ENCODE measurements at places on chromosomes 12 and 14.

GRCh38 chr14:90490720-90491050 is 93.9 kb downstream of the CALM1 start:
- no peak for DNase-seq

GRCh38 chr12:30755395-30755762 is 628 bp upstream of the CAPRIN2 start:
- DNase-seq = no peak

DNA sequence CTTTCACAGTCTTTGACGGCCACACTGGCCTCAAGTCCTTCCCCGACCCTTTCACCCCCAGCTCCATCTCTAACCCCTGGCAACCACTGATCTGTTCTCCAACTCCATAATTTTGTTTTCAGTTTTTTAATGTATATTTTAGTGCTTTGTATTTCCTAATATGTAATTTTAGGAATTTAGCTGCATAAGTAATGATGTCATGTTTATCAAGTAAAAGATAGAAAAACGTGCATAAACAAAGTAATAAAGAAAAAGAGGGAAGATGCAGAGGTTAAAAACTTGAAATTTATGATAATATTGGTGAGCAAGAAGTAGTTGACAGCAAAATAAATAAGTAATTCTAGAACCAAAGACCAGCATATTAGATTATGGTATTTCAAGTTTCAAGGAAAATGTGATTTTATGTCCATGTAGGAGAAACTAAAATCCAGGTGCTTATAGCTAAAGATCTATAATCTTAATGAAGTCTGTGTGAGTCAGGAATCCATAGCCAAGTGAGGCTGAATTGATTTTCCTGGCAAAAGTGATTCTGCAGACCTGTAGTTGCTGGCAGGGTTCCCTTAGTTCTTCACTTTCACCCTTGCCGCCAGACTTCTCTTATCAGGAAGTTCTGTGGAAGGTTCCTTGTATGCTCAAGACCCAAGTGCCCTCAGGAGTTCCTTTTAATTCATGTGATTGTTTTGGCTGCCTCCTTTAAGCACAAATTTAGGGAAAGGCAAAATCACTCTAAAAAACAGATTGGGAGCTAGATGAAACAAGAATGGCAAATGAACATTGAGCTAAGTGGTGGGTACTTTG is 24.4 kb downstream of the FBXW8 start:
- no peak for DNase-seq

DNA sequence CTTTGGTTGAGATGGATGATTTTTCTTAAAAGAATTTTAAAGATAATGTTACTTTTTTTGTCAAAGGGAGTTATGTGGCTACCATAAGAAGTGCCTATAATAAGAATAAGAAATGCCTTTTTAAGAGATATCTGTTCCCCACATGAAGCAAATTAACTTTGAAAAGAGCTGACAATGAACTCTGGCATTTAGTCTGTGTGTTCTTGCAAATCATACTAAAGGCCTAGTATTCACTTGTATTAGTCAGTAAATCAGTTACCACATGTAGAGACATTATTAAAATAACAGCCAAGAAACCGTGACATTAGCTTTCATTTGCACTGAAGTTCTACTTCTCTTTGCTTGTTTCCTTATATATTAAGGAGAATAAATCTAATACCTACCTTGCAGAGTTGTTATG is 296.3 kb downstream of the CCDC91 start:
- no peak for DNase-seq

DNA sequence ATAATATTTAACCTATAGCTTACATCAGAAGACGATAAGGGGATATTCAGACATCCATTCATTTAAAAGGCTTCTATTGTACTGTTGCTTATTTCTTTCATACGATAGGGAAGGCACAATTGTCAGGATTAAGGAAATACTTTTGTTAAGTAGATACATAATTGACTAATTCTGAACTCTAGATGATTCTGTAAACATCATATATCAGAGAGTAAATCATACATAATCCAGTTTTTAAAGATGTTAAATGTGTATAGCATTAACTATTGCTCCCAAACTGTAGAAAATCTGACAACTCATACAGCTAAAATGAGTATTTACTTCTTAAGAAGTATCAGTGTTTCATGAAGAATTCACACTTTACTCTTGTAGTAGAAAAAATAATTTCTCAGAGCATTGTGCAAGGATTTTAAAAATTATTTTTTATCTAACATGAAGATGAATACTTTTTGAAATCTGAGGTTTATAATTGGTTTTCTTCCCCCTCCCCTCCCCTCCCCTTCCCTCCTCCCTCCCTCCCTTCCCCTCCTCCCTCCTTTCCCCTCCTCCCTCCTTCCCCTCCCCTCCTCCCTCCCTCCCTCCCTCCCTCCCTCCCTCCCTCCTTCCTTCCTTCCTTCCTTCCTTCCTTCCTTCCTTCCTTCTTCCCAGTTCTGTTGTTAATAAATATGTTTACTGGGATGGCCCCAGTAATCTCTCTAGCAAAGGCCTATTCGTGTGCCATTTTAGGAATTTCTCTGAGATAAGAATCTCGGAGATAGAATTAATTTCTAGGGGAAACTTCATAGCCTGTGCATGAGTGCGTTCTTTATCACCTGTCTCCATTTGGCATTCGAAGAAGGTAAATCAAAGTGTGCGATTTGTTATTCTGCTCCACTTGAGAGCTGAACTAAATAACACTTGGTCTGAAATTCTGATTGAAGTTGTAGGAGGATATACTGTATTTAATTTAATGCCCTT is 2.3 kb downstream of the NPAS3 start:
- no peak for DNase-seq

DNA sequence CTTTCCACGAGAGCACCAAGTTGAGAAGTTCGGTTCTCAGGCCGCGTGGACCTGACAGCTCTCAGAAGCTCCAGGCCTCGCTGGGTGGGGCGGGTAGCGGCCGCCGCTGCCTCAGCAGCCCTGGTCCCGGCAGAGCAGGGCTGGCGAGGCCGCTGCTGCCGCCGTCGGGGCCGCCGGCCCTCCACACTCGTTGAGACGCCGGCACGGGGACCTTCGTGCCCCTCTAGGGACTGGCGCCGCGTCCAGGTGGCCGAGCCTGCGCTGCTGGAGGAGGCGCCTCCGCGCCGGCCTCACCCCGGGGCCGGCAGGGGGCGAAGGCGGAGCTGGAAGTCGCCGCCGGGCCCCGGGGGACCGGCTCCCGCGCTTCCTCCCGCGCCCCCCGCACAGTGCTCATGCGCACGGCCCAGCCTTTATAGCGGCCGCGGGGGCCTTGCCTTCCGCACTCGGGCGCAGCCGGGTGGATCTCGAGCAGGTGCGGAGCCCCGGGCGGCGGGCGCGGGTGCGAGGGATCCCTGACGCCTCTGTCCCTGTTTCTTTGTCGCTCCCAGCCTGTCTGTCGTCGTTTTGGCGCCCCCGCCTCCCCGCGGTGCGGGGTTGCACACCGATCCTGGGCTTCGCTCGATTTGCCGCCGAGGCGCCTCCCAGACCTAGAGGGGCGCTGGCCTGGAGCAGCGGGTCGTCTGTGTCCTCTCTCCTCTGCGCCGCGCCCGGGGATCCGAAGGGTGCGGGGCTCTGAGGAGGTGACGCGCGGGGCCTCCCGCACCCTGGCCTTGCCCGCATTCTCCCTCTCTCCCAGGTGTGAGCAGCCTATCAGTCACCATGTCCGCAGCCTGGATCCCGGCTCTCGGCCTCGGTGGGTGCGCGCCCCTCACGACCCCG is at the start of gene COCH:
COCH (plus strand) TSS at position 440 of the 879 bp plus-strand sequence; CDS start at position 820, 380 bp downstream.
- no peak for DNase-seq

DNA sequence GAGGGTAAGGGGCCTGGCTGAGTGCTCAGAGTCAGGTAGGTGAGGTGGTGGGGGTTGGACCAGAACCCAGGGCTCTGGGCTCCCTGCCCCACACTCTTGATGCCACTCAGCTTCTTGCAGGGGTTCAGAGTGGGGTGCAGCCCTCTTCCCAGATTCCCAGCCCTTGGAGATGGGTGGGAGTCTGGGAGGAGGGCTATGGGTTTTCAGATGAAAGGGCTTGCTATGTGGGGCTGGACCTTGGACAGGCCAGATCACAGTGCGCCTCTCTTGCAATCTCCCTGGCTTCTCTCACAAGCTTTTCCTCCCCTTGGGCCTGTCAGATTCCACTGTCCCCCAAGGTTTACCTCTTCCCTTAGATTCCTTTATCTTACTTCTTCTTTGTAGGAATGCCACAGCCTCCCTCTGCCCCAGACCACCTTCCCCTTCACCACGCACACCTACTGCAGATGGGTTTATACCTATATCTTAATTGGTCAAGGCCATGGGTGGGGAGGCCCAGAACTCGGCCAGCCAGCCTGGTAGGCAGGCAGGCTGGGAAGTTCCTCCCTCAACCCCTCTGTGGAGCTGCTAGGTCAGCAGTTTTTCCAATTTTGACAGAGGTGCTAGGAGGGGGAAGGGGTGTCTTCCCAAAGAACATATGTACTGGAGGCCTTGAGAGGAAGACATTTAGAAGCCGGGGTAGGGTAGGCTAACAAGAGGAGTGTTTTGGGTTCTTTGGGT is 1.4 kb downstream of the NYNRIN start:
- no peak for DNase-seq

GRCh38 chr12:49667325-49668090 is 39.7 kb downstream of the FMNL3 start:
- DNase-seq = no peak

DNA sequence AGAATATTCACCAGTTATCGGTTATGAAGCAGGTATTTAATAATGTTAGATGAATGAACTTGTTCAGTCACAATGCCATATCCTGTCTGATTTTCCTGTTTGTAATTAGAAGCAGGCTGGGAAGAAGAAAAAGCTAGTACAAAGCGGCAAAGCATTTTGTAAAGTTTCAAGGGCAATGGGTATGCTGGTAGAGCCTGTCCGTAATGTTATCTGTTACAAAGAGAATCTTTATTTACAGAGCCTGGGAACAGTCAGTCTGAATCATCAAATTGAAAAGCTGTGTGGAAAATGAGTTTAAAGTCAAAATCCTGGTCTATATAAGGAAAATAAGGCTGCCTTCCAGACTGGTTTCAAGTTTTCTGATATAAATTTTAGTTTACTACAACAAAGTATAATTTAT is 40.5 kb downstream of the PARP11 start:
- DNase-seq = no peak

DNA sequence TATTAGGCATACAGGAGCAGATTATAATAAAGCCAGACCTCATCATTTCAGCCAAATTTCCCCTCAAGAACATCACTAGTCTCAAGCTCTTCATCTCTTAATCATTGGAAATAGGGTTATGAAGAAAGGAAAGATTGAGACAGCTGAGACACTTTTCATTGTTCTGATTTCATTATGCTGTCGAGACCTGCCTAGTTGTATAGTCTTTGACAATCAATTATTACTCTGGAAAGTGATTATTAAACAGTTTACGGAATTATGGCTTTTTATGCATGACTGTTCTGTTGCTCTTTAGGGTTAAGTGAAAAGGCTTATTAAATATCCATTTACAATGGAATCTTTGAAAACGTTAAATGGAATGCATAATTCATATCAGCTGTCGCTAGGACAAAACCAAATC is 48.3 kb downstream of the TTC6 start:
- DNase-seq = no peak

DNA sequence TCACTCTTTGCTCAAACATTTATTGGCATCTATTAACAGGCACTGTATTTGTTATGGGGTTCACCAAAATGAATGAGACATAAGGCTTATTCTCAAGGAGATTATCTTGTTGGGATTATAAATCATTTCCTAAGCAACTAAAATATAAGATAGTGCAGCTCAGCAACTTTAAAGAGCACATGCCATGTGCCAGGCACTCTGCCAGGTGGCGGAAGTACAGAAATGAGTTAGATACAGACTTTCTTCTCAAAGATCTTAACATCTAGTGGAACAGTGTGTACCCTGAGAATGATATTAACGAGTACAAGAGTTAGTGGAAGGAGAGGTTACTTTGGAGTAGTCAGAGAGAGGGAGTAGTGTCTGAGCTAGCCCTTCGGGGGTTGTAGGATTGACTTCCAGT is 28.4 kb upstream of the TOMM20L start:
- DNase-seq = no peak

- no peak for DNase-seq
Measured at GRCh38 chr12:28140404-28140803, 49.9 kb upstream of the CCDC91 start.

DNA sequence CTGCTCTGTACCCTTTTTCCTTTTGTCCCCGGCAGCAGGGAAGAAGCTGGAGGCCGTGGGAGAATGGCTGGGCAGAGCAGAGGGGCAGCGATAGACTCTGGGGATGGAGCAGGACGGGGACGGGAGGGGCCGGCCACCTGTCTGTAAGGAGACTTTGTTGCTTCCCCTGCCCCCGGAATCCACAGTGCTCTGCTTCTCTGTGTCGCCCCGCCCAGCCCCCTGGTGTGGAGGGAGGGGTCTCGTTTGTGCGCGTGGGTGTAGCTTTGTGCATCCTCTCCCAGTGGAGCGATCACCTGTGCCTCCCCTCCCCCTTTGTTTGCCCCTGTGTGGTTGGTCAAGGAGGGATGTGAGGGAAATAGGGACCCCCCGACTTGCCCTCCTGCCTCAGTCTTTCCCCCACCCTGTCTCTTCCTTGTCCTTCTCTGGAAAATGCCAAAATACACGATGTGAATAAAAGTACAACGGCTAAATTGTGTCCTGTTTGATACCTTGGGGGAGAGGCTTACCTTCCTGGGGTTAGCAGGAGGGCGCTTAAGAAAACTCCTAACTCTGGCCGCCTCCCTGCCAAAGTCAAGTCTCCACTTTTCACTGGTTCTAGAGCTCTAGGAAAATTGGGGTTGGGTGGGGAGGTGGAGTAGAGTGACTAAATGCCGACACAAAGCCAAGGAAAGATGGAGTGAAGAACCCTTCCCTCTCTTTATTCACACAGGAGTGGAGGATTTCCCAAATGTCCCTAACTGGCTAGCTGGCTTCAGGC is 990 bp upstream of the TPI1 start:
- DNase-seq = no peak

DNA sequence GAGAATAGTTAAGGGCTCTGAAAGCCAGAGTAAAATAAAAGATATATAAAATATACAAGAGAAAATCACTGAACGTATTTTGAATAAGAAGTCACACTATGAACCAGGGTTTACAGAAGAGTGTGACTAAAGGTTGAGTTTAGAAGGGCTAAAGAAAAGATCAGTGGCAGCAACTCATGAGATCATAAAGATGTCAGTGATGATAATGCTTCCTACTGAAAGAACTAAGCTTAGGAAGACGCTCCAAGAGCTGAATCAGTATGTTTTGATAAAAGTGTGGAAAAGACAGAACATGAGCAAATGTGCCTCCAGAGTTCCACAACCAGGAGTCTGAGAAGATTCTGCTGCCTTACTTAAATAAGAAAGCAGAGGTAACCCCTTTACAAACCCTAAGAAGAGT is 74.6 kb downstream of the KITLG start:
- DNase-seq = no peak

DNA sequence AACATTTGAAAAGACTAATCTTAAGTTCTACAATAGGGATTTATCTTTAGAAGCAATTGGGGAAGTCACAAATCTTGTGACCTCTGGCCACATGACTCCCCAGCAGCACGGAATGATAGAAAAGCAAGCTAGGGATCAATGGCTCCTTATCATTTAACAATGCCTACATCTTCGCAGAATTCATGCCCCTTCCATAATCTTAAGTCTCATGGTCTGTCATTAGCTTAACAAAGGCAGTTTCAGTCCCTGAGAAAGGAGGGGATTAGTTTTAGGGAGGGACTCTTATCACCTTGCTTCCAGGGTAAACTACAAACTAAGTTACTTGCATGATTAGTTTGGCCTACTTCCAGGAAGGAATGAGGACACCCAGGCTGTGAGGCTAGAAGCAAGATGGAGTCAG is 486.0 kb downstream of the RMST start:
- DNase-seq = no peak

GRCh38 chr14:35338731-35339405 is 46.7 kb downstream of the PSMA6 start:
- DNase-seq = no peak

GRCh38 chr12:27652174-27652763 is 44.0 kb upstream of the REP15 start:
- peak; percentile 65 for DNase-seq
